ENCODE measurements at places on chromosomes 12 and 14.

- no peak for DNase-seq
Observed at GRCh38 chr12:12086973-12087692, 16.4 kb downstream of the BCL2L14 start.

- no peak for DNase-seq
Observed at GRCh38 chr12:88895634-88896033, 315.4 kb upstream of the KITLG start.

DNA sequence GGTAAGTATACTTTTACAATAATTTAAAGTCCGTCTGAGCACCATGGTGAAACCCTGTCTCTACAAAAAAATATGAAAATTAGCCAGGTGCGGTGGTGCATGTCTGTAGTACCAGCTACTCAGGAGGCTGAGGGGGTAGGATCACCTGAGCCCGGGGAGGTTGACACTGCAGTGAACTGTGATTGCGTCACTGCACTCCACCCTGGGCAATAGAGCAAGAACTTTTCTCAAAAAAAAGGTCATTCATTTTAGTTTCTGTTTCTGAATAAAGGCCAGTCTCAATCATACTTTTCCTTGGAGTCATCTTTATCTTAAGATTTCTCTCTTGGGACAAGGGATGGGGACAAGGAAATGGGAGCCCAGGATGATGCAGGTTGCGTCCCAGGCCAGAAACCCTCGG lies 12.9 kb downstream of the ANKRD13A start:
- no peak for DNase-seq

DNA sequence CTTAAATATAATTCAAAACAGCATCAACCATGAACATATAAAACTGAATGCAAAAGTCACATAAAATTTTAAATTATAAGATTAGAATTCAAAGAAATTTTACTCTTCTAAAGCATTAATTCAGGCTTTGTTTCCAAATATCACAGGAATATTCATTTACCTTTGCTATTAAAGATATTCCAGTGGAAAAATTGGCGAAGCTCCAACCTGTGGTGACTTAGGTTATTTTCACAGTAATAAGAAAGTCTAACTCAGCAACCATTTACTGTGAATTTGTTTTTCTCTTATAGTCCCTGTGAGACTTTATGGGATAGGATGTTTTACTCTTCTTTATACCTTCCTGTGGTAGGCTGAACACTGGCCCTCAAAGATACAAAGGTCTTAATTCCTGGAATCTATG lies 3.2 kb downstream of the WDR89 start:
- DNase-seq, result no peak

GRCh38 chr12:118727196-118727978 lies 254.0 kb upstream of the SRRM4 start:
- DNase-seq, result no peak

- no peak for DNase-seq
Observed at GRCh38 chr14:79543967-79544697, 667.2 kb downstream of the DIO2 start.

GRCh38 chr12:69657376-69658137 lies 41.5 kb downstream of the BEST3 start:
- no peak for DNase-seq

DNA sequence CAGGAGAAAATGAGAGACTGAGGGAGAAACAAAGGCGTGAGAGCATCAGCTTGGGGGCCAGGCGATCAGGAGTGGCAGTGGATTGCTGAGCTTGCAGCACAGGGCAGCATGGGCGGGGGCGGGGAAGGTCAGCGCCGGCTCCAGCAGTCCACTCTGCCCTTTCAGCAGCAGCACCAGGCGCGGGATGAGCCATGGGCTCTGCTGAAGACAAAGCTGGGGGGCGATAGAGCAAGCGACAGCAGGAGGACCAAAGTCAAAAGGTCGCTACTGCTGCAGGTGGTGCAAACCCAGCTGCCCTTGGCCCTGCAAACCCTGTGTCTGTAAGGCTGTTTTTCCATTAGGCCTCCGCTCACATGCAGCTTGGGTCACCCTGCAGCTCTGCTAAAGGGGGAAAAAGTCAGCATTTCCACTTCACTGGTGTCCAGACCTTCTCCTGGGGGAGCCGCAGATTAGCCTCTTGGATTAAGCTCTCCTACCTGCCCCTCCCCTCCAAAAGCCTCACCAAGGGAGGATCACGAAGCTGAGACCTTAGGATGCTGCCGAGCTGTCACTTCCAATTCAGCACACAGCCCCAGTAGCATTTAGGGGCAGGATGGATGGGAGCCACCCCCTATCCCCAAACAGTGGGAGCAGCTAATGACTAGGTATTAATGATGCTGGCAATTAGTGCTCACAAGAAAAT lies 204.8 kb downstream of the DPF3 start:
- no peak for DNase-seq

DNA sequence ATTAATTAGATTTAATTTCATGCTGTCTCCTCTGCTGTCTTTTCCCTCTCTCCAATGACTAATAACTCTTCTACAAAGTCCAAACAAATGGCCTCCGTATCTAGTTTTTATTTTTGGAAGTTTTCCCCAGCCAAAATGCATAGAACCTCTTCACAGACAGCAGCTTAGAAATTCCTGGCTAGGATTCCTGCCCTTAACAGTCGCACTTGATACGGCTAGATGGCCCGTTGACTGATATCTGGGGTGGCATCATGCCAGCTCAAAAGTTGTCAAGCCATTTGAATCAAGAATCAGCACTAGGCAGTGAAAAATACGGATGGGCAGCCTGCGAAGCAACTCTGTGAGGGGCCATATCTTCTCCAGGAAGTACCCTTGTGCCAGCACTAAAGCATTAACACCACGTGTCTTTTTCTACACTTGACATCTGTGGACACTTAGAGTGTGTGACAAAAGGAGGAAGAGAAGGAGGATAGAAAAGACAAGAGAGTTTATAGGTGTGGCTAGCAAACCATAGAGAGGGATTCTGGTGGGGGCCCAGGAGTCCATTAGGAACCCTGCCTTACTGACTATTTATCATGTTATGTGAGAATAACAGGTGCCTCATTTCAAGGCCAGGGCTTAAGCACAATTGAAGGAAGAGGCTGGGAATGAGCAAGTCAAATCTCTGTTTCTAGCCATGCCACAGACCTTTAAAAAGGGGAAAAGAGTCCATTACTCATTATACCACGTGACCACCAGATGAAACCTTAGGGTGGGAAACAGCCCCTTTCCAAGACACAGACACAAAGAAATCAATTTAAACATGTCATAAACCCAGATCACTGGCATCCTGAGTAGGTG lies 39.2 kb upstream of the KRR1 start:
- DNase-seq, result no peak

GRCh38 chr14:68127166-68127565 lies 307.6 kb downstream of the RAD51B start:
- no peak for DNase-seq

DNA sequence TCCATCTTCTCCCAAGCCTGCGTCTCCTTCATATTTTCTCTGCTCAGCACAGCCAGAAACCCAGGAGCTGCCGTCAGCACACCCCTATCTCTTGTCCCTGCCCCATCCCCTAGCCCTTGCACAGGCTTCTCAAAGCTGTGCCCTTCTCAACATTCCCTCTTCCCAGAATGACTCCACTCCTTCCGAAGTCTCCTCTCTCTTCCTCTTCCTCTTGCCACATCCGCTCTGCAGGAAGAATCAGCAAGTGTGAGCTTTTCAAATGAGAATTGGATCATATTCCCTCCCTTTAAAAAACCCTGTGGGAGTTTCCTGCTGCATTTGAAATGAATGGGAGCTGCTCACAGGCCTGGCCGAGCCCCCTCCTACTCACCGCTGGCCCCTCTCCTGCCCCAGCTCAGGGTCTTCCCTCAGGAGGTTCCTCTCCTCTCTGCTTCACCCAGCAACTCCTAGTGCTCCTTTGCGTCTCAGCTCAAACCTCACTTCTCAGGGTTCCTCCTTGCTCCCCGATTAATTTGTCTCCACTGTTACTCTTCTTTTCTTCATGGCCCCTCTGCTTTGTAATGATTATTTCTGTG lies 528.5 kb upstream of the CCDC196 start:
- DNase-seq, result no peak

DNA sequence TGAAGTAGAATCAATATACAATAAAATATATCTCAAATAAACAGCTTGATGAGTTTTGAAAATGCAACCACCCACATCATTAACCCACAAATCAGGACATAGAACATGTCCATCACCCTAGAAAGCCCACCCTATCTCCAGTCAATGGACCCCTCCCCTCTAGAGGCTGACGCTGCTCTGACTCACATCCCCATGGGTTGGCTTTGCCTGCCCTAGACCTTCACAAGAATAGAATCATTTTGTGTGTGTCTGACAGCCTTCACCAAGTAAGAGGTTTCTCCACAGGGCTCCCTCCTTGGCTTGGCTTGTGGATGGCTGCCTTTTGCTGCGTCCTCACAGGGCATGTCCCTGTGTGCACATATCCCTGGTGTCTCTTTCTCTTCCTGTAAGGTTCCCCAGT lies 250.2 kb upstream of the RTL1 start:
- DNase-seq, result no peak

GRCh38 chr12:80195737-80196136 lies 96.4 kb downstream of the OTOGL start:
- DNase-seq, result no peak

DNA sequence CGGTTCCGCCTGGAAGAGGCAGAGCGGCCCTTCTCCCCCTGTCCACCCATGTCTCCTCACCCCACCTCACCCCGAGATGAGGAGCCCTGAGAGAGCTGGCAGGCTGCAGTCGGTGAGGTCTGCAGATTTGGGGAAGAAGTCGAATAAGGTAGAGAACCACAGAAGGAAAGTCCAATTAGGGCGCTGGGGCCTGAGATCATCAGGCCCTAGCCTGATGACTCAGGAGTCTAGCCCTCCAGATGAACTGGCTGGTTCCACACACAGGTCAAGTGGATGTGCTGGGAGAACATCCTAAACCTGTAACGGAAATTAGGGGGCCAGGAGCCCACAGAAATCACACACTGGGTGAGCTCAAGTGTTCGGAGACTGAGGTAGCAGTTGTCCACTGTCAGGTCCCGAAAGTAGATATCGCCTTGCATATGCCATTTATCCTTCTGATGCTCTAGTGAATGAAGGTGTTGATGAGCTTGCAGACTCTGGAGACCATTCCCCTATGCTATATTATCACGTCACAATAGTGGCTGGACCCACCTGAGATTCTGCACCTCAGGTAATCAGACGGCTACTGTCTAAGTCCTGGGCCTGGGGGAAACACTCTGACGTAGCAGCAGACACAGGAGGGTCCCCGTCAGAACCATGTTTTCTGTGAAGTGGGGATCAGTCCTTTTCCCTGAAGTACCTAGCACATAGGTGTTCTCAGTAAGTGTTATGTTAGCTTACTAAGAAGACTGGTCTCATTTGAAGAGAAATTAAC lies 886 bp upstream of the METTL17 start:
- no peak for DNase-seq

DNA sequence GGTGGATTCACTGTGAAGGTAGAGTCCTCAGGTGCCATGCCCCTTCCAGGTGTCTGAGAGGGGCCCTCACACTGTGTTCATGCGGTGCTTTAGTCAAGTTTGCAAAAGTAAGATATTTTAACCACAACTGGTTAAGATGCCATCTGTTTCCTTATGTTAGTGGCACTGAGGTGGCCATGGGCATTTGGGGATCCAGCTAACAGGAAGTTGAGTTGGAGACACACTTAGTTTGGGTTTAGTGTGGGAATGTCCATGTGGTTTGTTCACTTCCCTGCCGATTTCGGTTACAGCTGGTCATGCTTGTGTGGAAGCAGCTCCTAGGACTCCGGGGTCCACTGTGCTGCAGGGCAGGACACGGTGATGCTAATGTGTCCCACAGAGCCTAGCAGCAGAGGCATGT lies 17.3 kb upstream of the ABHD12B start:
- DNase-seq, result no peak

DNA sequence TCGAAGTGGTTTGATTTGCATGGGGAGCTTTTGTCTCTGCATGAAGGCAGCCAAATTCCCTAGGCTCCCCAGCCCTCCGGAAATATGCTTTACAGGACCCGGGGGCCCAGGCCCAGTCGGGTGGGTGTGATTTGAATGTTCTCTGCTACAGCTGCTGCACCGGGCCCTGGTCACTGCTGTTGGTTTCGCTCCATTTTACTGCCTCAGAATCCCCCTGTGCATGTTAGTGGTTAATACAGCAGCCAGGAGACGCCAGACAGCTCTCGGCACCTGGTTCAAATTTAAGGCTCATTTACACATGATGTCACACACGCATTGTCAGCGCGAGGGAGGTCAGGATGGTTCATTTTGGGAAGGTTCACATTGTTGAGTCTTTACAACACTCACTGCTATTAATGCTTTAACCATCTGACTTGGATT lies 99.6 kb downstream of the SLC38A6 start:
- DNase-seq, result no peak

- no peak for DNase-seq
Observed at GRCh38 chr12:51950682-51951198, 759 bp upstream of the ACVR1B start.

GRCh38 chr14:87838931-87839330 lies 154.1 kb downstream of the GALC start:
- DNase-seq, result no peak

- no peak for DNase-seq
Observed at GRCh38 chr14:99250636-99251208, 21.3 kb downstream of the BCL11B start.

GRCh38 chr14:33404964-33405574 lies 466.4 kb downstream of the NPAS3 start:
- no peak for DNase-seq

DNA sequence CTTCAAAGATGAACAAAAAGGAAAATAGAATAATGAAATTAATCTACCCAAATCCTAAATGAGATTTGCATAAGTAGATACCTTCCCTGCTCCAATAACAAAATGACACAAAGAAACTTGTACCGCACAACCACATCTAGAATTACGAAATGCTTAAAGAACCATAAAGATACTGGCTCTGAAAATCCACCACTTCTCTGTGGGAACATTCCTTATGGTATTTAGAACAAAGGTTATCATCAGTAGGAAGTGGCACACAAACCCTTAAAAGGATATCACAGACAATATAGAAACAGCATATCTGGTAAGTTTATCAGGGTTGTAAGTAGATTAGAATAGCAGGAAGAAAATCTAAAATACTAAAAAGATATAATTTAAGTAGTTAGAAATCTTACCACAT lies 11.6 kb downstream of the IAPP start:
- no peak for DNase-seq

- no peak for DNase-seq
Observed at GRCh38 chr14:31745741-31746140, 184.5 kb downstream of the NUBPL start.

- no peak for DNase-seq
Observed at GRCh38 chr12:89309440-89309802, 42.9 kb downstream of the DUSP6 start.

GRCh38 chr12:132825861-132826260 lies 2.8 kb downstream of the GOLGA3 start:
- no peak for DNase-seq

Data from NCI-H748 treated with DMSO at 0.1 percent for 48 hours (cell line).